ENCODE measurements at places on chromosomes 5 and 9.
A peak's percentile ranks its signal among the peaks of the same experiment; 100 is the strongest.

- DNase-seq: peak; percentile 46
Measured at GRCh38 chr9:110579034-110579861, at the start of gene SVEP1. Gene SVEP1, minus strand, starts transcription at chr9:110579741. Its CDS starts 198 bp downstream, at chr9:110579543.

GRCh38 chr5:53601570-53601969 is 41.1 kb downstream of the NDUFS4 start:
- peak; percentile 44 for DNase-seq

DNA sequence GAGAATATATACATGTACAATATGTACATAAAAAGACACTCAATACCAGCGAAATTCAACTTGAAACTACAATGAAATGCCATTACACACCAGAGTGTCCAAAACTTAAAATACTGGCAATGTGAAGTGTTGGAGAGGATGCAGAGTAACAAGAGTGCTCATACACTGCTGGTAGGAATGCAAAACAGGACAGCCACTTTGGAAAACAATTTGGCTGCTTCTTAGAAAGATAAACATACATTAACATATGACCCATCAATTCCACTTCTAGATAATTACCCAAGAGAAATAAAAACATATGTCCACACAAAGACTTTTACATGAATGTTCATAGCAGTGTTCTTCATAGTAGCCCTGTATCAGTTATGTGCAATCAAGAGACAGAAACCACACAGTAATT is 39.4 kb upstream of the BARX1 start:
- no peak for DNase-seq

DNA sequence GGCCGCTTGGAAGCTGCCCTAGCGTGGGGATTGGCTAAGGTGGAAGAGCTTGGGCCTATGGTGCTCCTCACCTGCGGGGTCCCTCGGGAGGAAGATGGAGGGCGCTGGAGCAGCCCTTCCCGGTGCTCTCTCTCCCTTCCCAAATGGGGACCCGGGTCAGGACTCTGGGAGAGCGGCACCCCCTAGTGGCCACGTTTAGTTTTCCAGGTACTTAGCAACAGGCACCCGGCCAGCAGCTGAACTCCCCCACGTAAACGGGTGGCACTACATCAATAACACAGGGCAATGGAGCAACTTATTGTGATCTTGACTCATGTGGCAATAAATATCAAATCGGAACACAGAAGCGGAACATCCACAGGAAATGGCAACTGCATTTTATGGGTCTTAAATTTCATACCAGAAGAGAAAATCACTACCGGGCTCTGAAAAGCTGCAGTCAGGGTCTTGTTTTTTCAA is 316.6 kb downstream of the AGTPBP1 start:
- DNase-seq: peak; percentile 62

- no peak for DNase-seq
Measured at GRCh38 chr9:36895744-36896260, 138.3 kb downstream of the PAX5 start.

DNA sequence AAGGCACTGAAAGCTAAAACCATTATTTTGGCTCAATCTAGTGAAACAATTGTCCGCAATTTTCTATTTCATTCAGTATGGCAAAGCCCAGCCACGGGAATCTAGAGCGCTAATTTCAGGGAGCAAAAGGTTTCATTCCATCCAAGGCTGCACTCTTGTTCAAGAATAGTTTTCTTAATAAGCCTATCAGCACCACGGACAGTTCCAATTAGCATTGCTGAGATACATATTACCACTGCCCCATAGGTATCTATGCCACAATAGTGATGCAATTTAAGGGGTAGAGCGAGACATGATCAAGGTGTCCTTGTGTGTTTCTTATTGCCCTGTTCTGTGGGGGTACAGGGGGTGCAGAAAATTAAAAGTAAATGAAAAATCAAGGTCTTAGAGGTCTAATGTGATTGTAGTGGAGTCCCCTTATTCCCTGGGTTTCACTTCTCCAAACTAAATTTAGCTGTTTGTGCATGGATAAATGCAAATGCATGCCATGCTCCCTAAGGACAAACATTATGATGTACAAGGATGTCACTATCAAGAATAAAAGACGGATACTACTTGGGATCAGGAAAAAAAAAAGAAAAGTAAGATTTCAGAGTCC is 45.5 kb downstream of the SPOCK1 start:
- DNase-seq: no peak

DNA sequence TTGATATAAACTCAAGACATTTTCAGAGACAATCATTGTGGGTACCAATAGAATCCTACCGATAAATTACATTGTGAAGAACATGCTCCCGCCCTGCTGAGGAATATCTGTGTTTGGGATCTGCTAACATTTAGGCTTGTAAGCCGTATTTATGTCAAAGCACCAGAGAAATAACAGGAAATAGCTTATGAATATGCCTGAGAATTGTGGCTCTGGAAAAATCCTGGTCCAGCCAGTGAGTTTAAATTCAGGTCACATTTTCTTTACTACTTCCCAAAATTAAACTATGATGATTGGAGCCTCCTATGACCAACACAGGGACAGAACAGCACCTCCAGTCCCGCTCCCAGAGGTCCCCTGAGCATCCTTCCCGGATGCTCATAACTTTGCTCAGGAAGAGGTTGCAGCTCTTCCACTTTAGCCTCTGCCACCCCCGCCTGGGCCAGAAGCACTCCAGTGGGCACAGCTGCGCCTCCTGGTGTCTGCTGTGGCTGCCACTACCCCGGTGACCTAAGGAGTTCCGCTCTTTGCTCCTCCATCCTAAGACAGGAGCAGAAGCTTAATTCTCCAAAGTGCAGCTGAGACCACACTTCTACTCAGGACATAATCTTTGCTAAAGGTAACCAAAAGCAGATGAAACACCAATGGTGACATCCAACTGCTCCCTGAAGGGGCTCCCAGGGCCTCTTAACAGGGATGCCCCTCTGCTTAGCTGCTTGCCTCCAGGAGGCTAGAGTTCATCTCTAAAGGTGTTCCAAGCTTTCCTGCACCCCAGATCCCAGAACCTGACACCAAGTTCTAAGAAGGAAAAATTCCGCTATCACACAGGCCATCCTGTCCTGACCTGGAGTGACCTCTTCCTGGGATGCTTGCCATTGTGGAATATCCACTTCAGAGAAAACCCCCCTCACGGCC is 58.8 kb downstream of the SLC1A1 start:
- DNase-seq: peak; percentile 44

GRCh38 chr9:114309096-114309495 is 13.8 kb upstream of the ORM1 start:
- DNase-seq: no peak

GRCh38 chr9:36035006-36035405 is 1.7 kb upstream of the RECK start:
- DNase-seq: no peak

DNA sequence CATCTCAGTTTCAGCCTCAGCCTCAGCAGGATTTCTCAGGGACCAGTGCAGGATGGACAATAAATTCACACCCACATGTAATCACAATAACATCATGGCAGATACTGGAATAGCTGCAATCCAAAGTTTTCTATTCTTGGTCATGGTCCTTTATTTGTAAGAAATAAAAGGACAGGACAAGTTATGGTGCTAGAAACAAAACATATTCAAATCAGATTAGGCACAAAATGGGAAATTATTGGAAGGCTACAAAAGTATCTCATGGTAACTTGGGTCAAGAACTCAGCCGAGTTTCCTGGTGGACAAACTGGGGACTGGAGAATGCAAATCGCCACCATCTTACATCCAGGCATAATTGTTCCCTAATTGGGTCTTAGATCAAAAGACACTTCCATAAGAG is 1768.2 kb upstream of the WWC1 start:
- DNase-seq: no peak

DNA sequence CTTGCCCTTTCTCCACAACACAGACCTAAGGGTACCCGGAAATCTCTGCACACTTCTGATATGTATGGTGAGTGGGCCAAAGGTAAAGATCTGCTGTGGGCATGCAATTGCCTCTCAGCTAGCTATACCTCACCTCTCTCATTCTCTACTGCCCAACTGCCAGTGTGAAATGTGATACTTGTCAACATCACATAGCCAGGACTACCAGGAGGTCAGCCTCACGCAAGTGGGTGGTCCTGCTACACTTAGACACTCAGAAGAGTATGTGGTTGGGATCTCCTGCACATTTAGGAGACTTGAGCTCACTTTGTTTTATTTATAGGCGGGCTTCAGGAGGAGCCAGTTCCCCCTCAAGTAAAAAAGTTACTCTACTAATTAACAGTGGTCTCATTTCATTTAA is 88.0 kb upstream of the MAN2A1 start:
- no peak for DNase-seq

- no peak for DNase-seq
Measured at GRCh38 chr5:168820874-168821273, 241.7 kb upstream of the PANK3 start.

DNA sequence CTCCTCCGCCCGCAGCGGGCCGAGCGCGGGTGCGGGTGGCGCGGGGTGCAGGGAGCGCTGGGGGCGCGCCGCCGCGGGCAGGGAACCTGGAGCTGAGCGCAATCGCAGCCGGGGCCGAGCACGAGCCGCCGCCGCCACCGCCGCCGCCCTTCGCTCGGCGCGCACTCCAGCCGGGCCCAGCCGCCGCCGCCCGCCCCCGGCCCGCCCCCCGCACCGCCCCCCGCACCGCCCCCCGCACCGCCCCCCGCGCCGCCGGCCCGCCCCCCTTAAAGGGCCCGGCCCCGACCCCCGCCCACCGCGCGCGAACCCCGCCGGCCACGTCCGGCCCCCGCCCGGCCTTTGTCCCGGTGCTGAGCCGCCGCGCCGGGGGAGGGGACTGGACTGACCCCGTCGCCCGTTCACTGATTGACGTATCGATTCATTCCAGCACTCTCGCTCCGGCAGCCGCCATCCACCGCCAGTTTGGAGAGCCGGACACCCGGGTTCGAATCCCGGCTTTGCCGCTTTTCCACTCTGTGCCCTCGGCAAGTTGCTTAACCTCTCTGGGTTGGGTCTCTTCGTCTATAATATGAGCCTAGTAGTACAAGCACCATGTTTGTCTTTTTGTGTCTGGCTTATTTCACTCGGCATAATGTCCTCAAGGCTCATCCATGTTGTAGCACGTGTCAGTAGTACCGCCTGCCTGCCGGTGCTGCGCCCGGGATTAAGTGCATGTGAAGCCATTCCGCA is at the start of gene SH3PXD2B:
Gene SH3PXD2B (minus strand): TSS at position 168 of the 729 bp plus-strand sequence. CDS start 173 bp downstream, outside the sequence.
- DNase-seq: peak; percentile 73

DNA sequence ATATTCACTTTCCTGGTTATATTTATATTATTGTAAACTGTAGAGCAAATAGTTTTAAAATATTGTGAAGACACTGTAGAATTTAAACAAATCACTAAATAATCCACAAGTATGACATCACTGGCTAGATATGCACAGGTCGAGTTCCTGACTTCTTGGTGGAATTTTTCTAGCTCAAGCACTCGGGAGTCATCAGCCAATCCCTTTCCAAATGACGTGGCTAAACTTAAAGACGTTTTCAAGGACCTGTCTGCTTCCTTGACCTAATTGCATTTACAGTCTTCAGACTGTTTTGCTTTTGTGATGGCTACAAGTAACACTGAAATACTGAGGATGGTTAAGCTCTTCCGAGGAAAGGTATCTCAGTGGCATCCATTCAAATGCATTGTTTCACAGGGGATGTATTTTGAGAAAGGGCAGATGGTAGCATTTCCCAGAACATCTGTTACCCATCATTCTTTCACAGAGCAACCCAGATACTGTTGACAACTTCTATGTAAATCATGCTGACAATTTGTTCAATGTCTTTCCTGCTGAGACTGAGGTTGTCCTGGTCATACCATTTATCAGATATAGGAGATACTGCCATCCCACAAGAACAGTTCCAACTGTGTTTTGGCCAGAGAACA is 262.8 kb downstream of the CDH10 start:
- DNase-seq: no peak

DNA sequence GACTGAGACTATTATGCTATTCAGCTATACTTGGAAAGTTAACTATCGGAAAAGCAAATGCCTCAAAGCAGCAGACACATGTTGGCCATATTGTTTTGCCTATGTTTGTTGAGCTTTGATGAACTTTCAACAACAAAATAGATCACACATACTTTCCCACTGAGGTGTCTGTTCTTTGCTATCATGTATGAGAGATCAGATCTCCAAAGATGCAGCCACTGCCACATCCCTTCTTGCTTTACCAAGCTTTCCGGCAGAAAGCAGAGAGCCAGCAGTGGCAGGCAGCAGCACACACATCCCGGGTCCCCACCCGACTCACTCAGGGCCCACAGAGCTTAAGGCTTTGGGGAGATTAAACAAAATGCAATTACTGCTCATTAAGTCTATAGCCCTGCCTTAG is 18.8 kb downstream of the ZBTB5 start:
- DNase-seq: no peak

- DNase-seq: no peak
Measured at GRCh38 chr5:119529811-119530210, 77.5 kb downstream of the HSD17B4 start.

- no peak for DNase-seq
Measured at GRCh38 chr5:9833871-9834270, 203.7 kb upstream of the TAS2R1 start.

DNA sequence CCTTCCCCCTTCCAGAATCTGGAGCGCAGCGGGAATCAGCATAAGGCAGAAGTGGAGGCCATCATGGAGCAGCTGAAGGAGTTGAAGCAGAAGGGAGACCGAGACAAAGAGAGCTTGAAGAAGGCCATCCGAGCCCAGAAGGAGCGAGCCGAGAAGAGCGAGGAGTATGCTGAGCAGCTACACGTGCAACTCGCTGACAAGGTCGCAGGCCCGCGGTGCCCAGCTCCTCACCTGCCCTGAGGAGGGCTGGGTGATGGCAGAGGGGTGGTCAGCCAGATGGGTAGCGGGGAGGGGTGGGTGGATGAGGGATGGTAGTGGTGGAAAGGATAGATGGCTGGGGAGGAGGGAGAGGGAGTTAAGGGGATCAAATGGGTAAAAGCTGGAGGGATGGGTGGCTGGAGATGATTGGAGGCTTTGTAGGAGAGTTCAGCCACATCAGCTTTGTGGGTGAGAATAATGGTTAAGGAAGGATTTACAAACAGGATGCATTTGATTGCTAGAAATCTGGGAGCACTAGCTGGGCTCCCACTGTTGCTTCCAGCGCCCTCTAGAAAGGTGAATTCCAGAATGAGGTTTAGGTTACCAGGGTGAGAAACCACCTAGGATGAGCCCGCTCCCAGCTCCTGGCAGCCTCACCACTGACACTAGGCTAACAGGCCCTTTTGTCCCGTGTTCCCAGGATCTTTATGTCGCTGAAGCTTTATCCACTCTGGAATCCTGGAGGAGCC is 19.7 kb upstream of the GLE1 start:
- DNase-seq: no peak

DNA sequence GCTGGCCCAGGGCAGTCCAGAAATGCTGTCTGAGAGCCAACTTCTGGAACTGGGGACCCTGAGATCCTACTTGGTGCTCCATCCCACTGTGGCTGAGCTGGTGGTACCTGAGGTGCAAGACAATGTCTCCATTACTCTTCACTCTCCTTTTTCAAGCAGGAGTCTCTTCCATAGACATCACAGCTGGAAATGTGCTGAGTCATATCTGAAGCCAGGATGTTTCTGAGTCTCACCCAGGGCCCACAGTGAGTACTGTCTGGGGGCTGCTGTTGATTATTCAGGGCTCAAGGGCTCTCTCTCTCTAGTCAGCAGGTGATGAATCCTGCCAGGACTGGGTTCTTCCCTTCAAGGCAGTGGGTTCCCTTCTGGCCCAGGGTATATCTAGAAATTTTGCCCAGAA is 145.2 kb upstream of the TAS2R1 start:
- DNase-seq: no peak

- DNase-seq: no peak
Measured at GRCh38 chr5:82359272-82359671, 81.1 kb upstream of the RPS23 start.

All from A549 (cell line).